ELF-1 (cell line): ENCODE measurements at places on chromosomes 3 and 15.

DNA sequence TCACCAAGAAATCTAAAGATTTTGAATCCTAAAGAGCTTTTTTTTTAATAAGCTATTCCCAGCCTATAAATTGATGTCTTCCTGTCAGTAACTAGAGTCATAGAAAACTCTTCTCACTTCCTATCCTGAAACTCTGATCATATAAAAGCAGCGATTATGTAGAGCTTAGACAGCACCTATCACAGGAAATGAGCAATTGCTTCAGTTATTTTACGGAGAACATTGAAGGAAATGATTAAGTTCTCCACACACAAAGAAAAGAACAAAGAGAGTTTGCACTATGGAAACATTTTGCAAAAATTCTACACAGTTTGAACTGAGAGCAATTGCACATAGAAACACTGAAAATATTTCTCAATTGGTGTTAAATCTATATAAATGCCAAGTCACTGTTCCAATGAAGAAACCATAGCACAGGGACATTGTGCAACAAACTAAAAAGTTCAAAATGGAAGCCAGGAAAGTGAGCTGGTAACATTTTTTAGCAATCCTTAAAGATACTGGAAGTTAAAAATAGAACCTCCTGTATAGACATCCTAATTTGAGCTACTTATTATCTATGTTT, 291.5 kb upstream of the ARHGEF26 start:
- no peak for DNase-seq

DNA sequence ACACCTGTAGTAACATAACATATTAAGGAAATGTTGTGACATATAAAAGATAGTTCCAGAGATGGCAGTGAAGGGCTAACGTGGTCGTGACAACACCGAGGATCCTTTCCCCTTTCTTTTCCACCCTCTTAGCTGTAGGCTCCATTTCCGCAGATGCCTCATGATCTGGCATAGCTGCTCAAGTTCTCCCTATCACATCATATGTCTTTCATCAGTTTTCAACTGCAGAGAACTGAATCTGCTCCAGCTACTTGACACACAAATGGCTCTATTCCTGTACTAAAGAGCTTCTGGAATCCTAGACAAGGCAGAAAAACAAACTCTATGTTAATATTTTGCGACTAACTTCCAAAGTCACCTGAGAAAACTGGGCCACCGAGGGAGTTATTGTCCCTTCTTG, 275.0 kb upstream of the SLCO3A1 start:
- DNase-seq, result no peak

GRCh38 chr3:136753326-136753939, 1.3 kb upstream of the STAG1 start:
- DNase-seq, result no peak

GRCh38 chr3:137972396-137972795, 37.6 kb upstream of the CLDN18 start:
- DNase-seq, result no peak

DNA sequence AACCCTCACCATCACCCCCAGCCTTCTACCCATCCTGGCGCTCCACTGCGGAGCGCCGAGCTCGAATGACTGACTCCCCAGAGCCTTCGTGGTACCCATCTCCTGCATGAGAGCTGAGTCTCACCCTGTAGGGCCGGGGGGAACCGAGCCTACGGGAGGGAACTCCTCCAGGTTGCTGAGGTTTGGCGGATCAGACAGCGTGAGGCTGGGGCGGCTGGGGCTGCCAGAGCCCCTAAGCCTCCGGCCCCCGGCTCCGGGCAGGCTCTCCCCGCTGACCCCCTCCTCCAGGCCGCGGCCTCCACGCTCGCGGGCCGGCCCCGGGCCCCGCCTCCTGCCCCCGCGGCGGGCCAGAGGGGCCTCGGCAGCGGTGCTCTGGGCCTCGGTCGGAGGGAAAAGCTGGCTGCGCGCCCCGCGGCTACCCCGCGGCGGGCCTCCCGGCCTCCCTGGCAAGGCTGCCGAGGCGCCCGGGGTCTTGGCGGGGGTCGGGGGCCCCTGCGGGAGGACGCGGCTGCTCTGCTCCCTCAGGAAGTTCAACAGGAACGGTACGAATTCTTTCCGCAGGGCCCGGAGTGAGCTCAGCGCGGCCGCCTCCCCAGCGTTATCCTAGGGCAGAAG, 643 bp downstream of the CDAN1 start:
- no peak for DNase-seq

DNA sequence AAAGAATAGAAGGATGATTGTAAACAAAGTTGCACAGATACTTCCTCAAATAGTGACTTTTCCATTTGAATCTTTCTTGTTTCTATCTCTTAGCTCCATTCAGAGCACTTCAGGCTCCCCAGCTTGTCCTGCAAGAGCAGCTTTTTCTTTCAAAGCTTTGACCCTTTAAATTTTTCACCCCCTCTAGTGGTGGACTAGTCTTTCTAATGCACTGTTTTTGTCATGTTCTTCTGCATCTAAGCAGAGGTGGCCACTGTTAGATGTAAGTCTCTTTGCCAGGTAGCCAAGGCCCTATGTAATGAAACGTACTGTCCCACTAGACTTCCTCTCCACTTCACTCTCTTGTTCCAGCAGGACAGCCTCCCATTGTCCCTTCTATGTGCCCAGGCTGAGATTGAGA, 74.0 kb upstream of the MANF start:
- peak; percentile 17 for DNase-seq

GRCh38 chr15:70101459-70102113, 3.9 kb upstream of the TLE3 start:
- peak; percentile 95 for DNase-seq

- no peak for DNase-seq
These were observed 312.3 kb downstream of the EPHA3 start for GRCh38 chr3:89419647-89420241.

DNA sequence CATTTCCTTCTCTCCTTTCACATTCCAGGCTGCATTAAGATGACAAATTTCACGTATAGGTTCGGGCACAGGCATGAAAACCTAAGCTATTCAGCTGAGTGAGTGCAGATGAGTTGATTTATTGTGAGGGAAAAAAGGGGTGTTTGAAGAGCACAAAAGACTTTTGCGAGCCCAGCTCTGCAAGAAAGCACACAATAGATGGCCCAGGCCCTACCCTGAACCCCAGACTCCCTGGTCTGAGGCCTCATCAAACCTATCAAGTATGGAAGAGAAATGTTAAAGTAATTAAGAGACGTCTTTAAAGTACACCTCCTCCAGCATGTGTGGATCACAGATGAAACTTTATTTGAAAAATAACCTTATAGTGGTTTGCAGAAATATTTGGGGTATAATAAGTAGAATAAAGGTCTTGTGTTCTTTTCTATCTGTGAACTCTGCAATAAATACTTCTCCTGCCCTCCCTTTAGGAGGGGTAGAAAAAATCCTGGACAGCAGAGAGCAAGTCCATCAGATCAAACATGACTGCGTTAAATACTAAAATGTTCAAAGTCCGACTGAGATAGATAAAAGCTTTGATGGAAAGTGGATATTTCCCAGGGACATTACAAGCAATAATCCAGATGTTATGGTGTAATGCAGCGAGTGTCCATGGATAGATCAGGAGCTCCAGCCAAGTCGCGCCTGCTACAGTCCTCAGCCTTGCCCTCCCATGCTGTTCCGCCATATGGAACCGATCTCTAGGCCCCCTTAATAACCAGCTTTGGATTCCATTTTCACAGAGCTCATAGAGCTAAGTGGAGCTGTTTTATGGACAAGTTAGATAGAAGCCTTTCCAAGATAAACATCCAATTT, 121.5 kb downstream of the MCTP2 start:
- no peak for DNase-seq

- DNase-seq, result no peak
These were observed 145.3 kb upstream of the DPH6 start for GRCh38 chr15:35691173-35691761.

DNA sequence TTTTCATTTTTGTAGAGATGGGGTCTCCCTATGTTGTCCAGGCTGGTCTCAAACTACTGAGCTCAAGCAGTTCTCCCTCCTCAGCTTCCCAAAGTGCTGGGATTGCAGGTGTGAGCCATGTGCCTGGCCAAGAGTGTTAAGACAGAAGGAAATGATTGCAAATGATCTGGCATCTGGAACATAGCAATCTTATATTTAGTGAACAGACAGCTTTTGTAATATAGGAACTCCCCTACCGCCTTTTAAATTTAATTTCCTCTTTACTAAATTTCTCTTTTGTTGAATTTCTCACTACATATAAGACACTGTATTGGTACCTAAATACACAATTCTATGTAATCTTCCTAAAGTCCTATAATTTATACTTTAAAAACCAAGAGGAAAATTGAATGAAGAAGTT, 13.1 kb downstream of the ANO10 start:
- no peak for DNase-seq

- DNase-seq, result peak; percentile 79
These were observed 33.3 kb upstream of the FLNB start for GRCh38 chr3:57974796-57975388.

GRCh38 chr15:93973287-93973686, 258.1 kb upstream of the MCTP2 start:
- no peak for DNase-seq

GRCh38 chr3:37980462-37981347, 9.9 kb upstream of the VILL start:
- no peak for DNase-seq

GRCh38 chr3:100641471-100642032, 32.2 kb downstream of the ADGRG7 start:
- DNase-seq, result no peak

DNA sequence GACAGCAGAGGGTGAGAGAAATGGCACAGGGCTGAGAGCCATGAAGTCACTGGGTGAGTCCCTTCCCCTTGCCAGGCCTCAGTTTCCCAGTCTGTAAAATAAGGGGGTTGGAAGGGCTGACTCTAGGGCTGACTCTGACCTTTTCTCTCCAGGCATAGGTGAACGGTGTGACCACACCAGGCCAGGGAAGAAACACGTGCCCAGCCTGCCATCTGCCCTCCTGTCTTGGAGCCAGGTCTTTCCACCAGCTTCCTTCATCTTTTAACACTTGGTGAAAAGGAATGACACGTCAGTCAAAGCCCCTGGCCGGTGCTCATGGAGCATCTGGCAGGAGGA, 74.4 kb downstream of the CPN2 start:
- DNase-seq, result no peak

DNA sequence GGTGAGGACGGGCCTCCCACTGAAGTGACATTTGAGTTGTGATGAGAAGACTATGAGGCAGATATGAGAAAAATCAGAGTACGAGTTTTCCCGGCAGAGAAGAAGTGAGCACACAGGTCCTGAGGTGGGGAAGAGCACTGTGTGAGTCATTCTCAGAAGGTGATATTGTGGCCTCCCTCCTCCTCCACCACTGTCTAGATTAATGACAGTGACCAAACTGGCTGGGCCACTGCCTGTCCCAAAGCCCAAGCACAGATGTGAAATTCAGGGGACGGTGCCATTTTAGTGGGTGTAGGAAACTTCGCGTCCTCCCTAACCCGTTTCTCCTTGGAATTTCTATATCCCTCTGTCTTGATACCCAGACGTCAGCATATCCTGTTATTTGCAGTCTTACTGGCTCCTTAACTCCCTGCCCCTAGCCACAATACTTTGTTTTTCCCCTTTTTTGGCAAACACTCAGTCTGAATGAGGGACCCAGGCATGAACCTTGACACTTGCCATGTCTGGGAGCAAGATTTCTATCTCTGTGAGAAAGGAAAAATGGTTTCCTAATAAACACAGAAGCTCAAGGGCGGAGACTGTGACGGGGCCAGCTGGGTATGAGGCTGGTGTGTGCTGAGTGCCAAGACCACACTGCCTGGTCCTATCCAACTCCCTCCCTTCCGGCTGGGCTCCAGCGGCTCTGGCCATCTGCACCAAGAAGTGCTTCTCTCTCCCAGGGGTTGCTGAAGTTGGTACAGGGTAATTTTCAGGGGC, 15.2 kb downstream of the PRICKLE2 start:
- DNase-seq, result no peak

- DNase-seq, result peak; percentile 48
These were observed 8.1 kb downstream of the PPM1M start for GRCh38 chr3:52253314-52254304.

DNA sequence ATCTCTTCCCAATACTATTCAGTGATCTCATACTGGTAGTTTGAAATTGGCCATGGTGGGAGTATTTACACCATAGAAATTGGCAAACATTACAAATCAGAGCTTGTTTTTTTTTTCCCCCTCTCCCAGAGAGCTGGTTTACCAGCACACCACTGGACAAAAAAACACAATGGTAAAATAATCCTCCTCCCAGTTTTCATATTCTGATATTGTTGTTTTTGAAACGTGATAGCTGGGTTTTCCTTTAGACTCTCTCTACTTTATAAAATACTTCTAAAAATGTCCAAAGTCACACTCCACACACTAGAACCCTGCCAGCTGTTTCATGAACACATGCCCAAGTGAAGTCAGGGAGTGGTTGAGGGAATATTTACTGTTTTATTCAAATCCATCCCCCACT, 187.5 kb downstream of the DTWD1 start:
- DNase-seq, result no peak

DNA sequence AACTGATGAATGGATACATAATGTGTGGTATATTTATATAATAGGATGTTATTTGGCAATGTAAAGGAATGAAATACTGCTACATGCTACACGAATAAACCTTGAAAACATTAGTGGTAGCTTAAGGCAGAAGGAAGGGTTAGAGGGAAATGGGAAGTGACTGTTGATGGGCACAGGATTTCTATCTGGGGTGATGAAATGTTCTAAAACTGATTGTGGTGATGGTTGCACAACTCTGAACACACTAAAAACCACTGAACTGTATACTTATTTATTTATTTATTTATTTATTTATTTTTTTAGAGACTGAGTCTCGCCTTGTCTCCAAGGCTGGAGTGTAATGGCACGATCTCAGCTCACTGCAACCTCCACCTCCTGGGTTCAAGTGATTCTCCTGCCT, 24.8 kb upstream of the SHISA5 start:
- DNase-seq, result no peak

- peak; percentile 19 for DNase-seq
These were observed 3.2 kb downstream of the MGLL start for GRCh38 chr3:127819086-127819485.

- DNase-seq, result no peak
These were observed 2.4 kb downstream of the SLC28A2 start for GRCh38 chr15:45254405-45254804.

- no peak for DNase-seq
These were observed 23.6 kb downstream of the SETD5 start for GRCh38 chr3:9420850-9421549.

DNA sequence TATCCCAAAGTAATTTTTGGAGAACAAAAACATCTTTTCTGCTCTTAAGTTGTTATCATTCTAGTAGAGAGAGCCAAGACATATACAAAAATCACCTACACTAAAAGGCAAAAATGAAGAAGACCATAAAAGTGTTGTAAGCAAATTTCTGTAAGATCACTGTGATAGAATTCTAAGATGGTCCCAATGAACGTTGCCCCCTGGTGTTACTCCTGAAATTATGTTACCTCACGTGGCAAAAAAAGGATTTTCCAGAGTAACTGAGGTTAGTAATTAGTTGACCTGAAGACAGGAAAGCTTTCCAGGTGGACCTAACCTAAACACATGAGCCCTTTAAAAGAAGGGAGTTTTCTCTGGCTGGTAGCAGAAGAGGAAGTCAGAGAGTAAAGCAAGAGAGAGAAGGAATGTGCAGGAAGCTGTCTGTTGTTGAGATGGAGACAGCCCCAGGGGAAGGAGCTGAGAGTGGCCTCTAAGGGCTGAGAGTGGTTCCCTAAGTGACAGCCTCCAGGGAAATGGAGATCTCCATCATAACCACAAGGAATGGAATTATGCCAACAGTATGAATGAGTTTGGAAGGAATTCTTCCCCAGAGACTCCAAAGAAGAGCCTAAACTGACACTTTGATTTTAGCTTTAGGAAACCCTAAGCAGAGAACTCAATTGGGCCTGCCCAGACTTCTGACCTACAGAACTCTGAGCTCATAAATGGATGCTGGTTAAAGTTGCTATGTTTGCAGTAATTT, 205.9 kb downstream of the CD47 start:
- DNase-seq, result peak; percentile 58

GRCh38 chr3:178709051-178709450, 172.8 kb downstream of the KCNMB2 start:
- DNase-seq, result no peak
